ENCODE measurements at places on chromosomes 1 and 21.

DNA sequence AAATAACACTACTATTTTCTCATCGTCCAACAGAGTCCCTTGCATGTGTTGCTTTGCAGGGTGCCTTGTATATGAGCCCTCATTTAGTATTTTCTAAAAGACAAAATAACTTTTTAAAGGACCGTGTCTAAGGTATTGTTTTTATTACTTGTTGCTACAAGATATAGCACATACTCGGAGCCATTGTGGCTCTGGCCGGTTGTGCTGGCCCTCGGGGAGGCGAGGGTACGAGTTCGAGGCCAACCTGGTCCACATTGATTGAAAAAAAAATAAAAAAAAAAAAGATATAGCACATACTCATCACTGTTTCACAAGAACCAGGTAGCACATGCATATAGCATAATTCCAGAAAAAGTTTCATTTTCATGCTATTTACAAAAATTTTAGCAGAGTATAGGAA is 869.2 kb downstream of the MRPL39 start:
- no peak for DNase-seq

- no peak for DNase-seq
These were observed 69.8 kb downstream of the TNR start for GRCh38 chr1:175673371-175674150.

DNA sequence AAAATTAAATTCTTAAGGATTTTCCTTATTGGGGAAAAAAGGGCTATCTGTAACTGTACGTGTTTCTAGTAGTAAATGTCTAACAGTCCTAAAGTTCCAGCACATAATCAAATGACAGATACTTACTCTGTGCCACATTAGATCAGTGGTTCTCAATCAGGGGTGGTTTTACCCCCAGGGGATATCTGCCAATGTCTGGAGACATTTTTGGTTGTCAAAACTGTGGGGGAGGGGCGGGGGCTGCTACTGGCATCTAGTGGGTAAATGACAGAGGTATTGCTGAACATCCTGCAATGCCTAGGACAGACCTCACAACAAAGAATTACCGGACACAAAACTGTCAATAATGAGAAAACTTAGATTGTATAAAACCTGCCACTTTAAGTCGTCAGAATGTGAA is 33.4 kb upstream of the PTPRC start:
- no peak for DNase-seq

- DNase-seq: no peak
These were observed 6.8 kb downstream of the CYP2J2 start for GRCh38 chr1:59919746-59920145.

DNA sequence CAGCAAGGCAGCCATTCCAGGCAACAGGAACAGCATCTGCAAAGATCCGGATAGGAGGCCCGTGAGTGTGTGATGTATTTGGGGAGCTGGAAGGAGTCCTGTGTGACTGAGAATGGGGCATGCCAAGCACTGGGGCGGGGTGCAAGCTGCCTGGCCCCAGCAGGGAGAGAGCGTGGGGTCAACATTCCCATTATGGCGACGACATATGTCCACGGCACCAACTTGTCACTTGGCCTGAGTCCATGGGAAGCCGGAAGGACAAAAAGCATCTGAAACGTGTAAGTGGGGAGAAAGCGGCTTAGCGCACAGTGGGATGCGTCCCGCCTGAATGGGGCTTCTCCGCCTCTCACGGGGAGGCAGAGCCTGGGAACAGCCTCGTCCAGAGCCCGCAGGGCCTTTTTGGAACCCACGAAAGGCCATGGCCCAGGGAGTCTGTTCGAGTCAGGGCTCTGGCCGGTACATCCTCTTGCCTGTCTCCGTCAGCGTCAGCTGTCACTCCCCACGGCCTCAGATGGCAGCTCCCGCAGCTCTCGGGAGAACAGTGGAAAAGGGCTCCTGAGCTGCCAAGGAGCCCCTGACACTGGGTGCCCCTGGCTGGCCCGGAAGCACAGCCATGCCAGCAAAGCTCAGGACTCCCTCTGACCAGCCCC is 12.4 kb downstream of the EPHB2 start:
- DNase-seq: no peak

GRCh38 chr1:202952099-202952498 is 6.0 kb downstream of the ADIPOR1 start:
- DNase-seq: no peak

DNA sequence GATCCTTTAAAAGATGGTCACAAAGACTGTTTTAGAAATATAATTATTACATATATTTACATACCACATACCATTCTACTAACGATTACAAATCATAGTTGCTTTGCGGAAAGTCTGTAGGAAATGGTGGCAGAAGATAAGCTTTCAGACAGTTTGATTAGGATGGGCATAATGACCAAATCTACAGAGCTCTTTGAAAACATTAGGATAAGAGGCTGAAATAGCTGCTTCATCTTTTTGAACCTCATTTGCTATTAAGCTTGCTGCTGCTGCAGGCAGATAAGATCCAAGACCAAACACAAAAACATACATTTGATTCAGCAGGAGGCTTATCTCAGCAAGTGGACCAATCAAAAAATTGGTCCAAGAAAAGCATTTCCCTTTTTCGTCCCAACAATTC is 47.1 kb downstream of the DDAH1 start:
- DNase-seq: no peak

DNA sequence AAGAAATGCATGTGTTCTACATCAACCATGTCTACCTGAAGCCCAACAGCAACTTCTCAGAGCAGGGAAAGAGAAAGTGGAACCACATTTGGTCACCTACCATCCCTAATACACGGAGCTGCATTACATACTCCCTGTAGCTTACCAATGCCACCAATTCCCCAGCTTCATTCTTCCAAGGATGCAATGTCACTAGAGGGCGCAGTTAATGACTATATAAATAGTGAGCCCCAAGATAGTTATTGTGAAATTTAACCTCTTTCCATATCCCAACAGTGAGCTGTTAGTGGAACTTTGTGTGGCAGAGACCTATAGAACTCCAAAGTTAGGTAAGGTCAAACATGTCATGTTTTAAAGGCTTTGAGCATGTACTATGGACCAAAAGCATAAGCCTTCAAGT is 618.3 kb downstream of the SMYD3 start:
- peak; percentile 30 for DNase-seq

DNA sequence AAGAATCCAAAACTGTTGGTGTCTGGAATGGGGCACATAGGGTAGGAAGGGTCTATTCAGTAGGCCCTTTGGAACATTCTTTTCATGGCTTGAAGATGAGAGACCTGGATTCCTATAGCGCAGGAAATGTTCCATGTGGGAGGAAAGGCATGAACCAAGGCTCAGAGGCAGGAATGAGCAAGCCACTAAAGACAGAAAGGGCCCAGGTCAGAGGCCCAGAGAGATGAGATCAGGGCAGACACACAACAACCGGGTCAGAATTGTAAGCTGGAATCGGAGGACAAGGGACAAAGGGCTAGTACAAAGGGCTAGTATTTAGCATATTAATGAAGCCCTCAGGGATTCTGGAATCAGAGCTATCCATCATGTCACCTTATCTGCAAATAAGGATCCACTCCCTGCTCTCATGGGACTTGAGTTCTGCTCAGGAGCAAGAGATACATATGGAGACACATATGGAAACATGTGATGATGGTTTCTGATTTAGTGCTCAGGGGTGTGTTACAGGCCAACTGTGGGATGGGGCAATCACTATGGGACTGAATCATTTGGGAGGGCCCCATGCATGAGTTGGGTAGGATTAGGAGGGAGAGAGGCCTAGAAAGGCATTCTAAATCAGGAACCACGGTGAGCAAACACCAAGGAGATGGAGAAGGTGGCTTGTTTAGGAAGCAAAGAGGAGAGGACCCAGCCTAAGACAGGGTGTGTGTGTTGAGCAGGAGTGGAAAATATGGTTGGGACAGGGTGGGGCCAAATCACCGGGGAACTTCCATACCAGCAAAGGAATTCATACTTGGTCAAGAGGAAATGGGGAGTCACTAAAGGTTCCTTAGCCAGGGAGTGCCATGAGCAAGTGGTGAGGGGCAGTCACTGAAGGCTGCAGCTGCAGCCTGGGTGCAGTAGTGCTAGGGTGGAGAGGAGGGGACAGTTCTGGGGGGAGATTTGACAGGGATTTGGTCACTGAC is 8.6 kb downstream of the NECTIN4 start:
- no peak for DNase-seq

DNA sequence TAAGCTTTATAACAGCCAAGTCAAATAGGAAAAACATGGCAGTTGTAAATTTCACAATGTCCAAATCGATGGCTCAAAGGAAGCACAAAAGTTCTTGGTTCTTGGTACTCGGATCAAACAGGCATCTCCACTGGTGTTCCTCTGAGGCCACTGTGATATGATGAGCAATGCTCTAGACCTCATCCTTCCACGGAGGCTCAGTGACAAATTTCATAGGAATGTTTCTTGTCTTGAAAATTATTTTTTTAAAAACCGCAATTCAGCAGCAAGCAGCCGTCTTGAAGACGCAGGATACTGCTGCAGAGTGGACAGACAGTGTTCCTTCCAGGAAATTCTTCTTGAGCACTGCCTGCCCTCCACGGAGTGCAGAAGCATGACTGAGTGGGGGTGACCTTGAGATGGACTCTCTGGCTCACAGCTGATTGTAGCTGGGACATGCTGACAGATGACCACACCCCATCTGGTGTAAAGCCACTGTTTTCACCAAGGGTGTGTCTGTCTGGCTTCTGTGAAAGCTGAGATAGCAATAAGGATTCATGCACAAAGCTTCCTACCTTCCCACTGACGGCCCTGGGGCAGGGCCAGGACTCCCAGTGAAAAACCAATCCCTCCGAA is 61.9 kb downstream of the TIAM1 start:
- DNase-seq: no peak

DNA sequence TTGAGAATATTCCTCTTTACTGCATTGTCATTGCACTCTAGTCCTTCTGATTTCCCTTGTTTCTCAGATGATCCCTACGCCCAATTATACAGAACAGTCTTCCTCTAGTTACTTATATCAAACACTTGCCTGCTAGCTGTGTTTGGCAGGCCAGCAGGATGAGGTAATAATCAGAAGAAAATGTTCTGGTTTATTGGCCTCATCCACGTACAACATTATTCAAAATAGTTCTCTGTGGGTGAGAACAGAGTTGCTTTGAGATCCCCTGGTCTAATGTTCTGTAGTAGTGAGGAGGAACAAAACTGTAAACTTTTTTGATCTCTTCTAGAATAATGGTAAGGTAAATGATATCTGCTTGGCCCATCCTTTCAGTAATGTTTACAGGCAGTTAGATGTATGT is 22.3 kb upstream of the C1orf105 start:
- DNase-seq: no peak

GRCh38 chr1:245457562-245457961 is 302.8 kb downstream of the KIF26B start:
- no peak for DNase-seq

- no peak for DNase-seq
These were observed 6.2 kb upstream of the KCNA10 start for GRCh38 chr1:110525249-110525595.

GRCh38 chr1:232459826-232460225 is 170.1 kb downstream of the SIPA1L2 start:
- no peak for DNase-seq

GRCh38 chr1:243642936-243643335 is 207.1 kb downstream of the AKT3 start:
- DNase-seq: no peak

GRCh38 chr21:46624050-46624449 is 11.4 kb upstream of the PRMT2 start:
- DNase-seq: no peak

DNA sequence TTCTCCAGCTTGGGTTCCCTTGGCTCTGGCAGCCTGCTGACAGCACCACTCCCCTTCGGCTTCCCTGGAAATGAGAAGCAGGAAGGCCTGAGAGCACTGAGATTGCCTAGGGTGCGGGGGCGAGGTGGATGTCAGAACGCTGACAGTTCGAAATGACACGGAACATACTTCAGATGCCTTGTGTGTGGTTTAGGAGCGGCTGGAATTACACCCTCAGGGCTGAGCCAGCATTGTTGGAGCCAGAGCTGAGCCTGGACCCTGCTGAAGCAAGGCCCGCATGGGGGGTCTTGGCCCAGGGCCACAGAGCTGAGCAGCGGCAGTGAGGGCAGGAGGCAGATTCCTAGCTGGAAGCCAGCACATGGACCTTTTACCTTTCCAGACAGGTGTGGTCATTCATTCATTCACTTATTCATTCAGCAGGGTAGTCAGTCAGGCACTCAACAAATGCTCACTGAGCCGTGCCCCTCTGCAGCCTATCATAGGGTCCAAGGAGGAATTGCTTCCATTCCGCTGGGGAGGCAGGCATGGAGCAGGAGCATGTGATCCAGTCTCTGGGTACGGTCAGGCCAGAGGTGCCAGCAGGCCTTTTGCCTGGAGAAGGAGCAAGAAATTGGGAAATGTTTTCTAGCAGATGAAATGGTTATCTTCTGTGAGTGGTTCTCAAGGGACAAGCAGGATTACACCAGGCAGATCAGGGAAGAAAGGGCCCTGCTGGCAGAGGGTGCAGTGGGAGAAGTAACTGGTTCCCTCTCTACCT is 6.6 kb upstream of the FOXE3 start:
- no peak for DNase-seq

GRCh38 chr1:183370399-183371058 is 47.7 kb downstream of the NMNAT2 start:
- no peak for DNase-seq

DNA sequence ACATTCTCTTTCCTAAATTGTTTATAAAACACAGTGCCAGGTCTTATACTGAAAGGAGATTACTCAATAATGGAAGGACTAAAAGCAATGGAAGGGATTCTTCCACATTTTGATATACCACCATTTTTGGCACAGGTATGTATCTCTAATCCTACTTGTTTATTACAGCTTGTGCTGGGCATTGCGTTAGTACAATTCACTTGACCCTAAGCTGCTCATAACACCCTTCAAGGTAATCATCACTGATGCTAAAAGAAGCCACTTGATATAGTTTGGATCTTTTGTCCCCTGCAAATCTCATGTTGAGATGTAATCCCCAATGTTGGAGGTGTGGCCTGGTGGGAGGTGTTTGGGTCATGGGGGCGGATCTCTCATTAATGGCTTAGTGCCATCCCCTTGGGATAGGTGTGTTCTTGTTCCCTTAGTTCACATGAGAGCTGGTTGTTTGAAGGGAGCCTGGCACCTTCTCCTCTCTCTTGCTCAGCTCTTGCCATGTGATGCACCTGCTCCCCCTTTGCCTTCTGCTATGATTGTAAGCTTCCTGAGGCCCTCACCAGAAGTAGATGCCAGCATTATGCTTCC is 71.1 kb downstream of the NIBAN1 start:
- no peak for DNase-seq

DNA sequence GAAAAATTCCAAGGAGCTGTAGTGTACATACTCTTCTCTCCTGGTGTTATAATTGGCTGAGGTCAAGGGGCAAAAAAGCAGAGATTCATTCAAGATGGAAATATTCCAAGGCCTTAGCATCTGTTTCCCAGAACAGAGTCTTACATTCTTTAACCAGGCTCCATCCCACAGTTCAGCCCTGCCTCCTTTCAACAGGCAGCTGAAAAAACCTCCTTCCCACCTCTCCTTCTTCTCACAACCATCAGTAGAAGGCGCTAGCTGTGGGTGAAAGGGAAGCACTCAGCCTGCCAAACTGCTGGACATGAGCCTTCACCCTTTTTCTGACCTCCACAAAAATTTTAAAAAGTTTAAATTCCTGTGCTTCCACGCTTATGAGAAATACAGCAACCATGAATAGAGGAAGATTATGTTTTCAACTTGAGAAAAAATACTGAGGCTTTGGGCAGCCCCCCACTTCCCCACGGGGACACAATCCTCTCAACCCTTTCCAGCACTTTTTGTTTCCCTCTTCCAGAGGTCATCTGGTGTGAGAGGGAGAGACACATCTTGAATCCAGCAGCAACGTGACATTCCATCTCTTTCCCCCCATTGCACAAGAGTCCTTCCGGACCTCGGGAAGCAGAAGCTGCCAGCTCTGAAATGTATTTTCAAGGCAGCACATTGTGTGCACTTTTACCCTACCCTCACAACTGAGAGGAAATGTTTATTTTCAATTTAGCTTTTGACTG is 43.2 kb upstream of the FMO2 start:
- DNase-seq: no peak

Measured in hematopoietic multipotent progenitor cell treated with erythropoietin and hydrocortisone succinate and interleukin-3 and kit ligand, for 15 days (in vitro differentiated cells).